Stimulated activated CD4-positive, alpha-beta T cell treated with anti-CD3 and anti-CD28 coated beads, Interleukin-2, amount 100 ng/mL, for 48 hours (primary cell): ENCODE measurements at places on chromosomes 7 and 10.

DNA sequence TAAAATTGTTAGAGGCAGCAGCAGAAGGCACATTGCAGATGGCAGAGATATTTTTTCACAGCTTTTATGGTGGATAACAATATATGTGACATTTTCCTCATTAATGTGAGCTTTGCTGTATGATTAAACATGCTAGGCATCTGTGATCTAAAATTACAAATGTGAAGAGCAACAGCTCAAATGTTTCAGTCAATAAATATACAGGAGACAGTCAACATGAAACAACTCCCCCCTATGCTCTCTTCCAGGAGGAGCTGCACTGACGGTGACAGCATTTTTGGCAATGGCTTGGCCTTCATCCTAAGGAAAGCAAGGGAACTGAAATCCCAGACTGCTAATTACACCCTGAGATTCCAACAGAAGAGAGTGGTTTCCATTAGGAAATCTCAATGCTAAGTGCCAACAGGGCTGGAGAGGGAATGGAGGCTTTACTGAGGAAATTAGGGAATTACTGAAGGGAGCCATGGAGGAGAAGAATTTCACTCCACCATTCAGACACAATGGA lies 51.4 kb upstream of the GRB10 start:
- no peak for DNase-seq

DNA sequence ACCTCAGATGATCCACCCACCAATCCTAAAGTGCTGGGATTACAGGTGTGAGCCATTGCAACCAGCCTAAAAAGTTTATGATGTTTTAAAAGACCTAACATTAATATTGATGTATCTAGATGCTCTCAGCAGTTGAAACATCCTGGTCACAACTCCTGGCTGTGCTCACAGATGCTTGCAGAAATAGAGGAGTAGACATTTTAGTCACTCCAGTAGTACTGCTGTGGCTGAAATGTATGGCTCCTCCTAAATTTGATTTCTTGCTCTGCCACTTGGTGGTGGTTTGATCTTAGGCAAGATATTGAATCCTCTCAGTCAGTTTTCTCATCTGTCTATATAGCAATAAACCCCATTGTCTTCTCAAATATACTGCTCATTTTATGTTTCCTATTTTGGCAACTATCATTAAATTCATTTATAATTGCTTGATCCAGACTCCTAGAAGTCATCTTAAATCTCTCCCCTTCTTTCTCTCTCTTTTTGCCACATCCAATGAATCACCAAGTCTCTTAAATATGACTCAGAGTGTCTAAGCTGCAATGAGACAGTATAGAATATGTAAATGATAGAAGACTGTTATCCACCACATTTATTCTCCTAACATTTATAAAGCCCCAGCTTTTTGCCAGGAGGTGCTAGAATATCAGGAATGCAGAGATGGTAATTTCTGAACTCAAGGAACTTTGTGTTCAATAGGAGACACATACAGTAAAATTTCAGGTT lies 78.1 kb upstream of the NRBF2 start:
- no peak for DNase-seq

GRCh38 chr10:42691361-42692120 lies 53.2 kb upstream of the ZNF33B start:
- DNase-seq: no peak

GRCh38 chr7:139104091-139104450 lies 5.4 kb downstream of the ZC3HAV1 start:
- DNase-seq: no peak

- no peak for DNase-seq
These were observed 129.6 kb downstream of the BICC1 start for GRCh38 chr10:58642283-58642682.
